ENCODE measurements at places on chromosomes 13 and 19.

- DNase-seq = no peak
Measured at GRCh38 chr19:31553112-31553845, 204.0 kb upstream of the TSHZ3 start.

GRCh38 chr19:52070496-52070895 is 21.9 kb upstream of the ZNF432 start:
- no peak for DNase-seq

GRCh38 chr13:90518417-90518816 is 829.1 kb upstream of the MIR17HG start:
- no peak for DNase-seq

DNA sequence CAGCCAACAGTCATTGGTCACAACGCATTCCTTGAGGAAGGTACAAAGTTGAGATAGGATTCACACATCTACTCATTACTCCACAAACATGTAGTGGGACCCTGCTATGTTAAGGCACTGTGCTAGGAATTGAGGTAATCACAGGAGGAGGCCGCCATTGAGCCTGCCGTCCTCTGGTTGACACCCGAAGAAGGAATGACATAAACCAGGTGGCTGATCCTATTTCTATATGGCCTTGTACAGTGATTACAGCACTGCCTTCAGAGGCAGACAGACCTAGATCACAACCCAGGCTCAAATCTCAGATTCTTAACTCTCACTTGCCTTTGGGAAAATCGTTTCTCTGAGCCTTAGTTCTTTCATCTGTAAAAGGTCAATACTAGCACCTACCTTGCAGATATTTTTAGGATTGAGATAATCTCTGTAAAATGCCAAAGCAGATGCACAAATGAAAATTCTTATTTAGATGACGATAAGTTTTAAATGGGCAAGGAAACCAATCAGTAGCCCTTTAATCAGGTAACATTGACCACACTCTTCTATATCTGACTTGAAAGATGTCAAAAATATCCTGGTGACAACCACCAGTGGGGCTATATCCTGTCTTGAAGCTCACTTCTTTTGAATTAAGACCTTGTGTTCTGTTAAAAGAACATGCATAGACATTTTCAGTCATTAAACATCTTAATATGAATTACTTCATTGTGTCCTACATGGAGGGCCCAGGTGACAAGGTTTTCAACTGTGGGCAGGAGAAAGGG is 251.6 kb downstream of the KCTD12 start:
- DNase-seq = no peak

DNA sequence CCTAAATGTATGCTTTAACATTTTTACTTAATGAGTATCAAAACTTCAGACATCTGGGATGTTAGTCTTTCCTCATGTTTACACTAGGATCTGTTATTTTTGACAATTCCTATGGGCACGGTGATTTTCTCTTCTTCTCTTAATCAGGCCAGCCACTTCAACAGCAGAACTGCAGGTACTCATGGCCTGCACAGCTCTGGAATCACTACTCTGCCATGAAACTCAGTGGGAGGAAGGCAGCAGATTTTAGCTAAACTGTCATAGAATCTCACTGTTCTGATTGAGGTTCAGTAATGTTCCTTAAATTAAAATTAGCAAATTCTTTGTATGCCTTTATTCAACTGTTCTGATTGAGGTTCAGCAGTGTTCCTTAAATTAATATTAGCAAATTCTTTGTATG is 1083.0 kb downstream of the SLITRK5 start:
- DNase-seq = no peak

DNA sequence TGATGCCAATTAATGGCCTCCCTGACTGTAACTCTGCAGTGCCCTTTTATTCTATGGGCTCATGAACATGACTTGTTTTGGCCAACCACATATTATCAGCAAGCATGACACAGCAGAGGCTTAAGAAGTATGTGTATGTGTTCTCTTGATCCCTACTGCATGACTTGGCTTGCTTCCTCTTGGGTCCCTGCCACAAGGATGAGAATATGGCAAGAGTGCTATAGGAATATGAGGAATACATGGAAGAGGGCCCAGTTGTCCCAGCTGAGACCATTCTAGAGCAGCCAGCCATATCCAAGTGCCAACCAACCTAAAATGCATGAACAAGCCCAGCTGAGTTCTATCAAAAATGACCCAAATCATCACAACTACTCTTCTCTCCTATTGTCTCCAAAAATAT is 576.7 kb upstream of the PCDH9 start:
- no peak for DNase-seq

- DNase-seq = no peak
Measured at GRCh38 chr19:28514166-28514565, 698.8 kb downstream of the UQCRFS1 start.

DNA sequence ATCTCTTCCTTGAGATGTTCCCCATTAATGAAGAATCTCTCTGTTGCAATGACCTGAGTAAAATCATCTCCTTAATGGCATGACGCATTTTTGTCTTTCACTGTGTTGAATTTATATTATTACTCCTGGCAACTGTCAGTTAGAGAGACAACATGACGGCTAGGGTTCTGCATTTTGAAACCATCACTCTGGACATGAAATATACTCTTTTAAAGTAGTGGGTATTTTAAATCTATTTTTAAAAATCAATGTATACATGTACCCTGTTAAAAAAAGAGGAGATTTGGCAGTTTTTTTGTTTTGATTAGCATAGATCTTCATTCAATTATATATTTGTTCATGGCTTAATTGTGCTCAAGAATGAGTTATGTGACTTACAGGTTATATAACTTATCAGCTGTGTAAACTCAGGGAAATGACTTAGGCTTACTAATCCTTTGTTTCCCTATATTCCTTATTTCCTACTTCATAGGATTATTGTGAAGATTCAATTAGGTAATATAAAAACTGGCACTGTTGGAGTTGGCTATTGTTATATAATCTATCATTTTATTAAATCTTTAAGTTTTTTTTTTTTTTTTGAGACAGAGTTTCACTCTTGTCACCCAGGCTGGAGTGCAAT is 632.0 kb upstream of the SPRY2 start:
- no peak for DNase-seq

GRCh38 chr13:80707000-80707983 is 366.4 kb upstream of the SPRY2 start:
- no peak for DNase-seq

Measured in GM12892 (cell line).